ENCODE measurements at places on chromosomes 1 and 21.

- ATAC-seq = peak; percentile 64
Measured at GRCh38 chr1:211632808-211633523, 42.5 kb downstream of the NEK2 start.

DNA sequence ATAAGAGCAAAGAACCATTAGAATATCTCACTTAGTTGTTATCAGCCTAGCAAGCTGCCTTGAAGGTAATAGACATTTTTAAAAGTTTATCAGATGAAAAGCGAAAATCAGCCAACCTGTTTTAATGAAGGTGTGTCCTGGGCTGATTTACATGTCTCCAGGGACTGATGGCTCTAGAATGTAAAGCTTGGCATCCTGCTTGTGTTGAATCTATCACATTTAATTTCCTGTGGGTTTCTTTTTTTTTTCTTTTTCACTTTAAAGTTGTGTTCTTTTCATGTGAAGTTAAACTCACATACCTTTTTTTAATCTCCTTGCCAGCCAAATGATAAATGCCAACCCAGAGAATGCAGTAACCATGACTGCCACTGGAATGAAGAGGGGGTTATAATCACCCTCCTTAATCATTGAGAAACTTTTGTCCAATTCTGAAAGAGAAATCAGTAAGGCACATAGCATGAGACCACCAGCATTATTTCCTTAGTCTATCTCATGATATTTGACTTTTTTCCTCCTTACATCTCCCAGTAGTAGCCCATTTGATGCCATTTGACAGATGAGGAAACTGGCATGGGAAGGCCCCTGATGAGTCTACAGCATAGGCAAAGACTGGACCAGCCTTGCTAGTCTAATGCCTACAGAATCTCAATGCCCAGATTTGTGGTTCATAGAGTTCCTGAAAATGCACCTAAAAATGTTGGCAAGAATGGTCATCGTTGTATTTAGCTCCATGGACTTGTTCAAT is 10.0 kb downstream of the SELL start:
- no peak for ATAC-seq

- ATAC-seq = peak; percentile 87
Measured at GRCh38 chr1:42931108-42931539, 27.5 kb downstream of the SLC2A1 start.

DNA sequence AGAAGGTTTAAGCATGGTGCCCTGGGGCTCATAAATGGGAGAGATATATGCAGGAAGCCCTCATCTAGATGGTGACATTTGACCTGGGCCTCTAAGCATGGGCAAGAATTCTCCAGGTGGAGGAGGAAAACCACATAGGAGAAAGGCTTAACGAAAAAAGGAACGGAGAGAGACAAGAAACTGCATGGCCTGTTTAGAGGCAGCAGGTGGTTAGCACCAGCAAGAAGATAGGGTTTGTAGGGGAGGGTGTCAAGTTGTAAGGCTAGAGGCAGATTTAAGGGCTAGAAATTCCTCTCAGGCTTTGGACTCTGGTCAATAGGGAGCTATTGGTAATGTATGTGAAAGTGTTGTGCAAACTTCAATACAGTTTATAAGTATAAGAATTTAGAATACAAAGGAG is 8.2 kb upstream of the MAPKAPK2 start:
- no peak for ATAC-seq

DNA sequence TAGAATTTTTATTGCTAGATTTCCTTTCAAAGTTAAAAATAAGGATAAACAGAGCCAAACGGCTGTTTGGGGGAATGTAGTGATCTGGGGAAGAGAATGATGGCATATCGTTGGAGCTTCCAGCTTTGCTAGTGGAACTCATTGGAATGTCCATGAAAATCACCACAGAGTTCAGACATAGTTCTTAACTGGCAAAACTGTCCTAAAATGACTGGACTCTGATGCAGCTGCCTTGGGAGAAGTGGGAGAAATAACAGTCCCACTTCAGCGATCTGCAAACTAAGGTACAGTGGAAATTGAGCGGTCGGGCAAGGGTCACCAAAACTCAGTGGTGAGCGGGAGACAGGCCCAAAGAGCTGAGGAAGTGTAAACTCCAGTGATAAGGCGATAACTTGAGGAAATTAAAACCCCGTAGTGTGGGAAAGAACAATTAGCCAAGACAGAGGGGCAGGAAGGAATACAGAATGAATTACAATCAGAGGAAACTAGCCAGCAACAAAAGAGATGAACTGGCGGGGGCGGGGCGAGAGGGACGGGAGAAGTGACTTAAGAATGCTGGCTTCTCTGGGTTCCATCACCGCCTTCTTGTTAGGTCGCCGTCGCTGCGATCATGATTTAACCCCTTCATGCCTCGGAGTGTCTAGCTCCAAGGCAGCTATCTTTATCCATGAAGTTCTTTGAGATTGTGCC is 89.8 kb upstream of the ARHGAP29 start:
- no peak for ATAC-seq

DNA sequence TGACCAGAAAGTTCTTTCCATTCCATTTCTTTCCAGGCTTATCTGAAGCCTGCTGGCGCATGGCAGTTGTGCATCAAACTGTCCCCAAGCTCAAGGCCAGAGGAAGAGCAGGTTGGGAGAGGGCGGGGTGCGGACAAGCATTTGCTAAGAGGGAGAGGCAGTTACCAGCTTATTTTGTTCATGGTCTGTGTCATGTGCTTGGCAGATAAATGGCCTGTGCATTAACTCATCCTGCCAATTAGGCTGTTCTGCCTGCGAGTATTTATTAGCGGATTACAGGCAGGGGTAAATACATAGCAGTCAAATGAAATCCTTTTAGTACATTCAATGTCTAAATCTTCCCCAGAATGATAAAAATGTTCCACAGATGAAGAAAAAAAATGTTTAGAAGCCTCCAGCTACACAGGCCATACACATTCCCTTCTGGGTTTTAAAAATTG is 48.9 kb upstream of the B3GALNT2 start:
- ATAC-seq = peak; percentile 30

DNA sequence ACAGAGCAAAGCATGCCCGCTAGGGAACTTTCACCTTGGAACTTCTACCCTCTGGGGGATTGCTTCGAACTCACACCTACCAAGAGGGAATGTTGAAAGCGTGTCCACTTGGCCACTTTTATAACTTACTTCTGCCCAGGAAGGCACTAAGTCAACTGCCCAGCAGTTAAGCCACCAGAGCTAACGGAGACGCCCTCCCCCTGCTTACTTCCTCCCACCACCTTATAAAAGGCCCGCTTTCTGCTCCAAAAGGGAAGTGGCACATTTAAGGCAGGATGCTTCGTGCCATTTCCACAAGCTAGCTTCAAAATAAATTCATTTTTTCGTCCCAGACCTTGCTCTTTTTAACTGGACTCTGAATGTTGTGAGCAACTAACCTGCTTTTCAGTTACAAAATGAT is 3.2 kb upstream of the AK2 start:
- ATAC-seq = no peak

- ATAC-seq = no peak
Measured at GRCh38 chr1:193085263-193085662, 20.0 kb downstream of the GLRX2 start.

GRCh38 chr1:185500001-185500626 is 183.1 kb upstream of the IVNS1ABP start:
- peak; percentile 72 for ATAC-seq

DNA sequence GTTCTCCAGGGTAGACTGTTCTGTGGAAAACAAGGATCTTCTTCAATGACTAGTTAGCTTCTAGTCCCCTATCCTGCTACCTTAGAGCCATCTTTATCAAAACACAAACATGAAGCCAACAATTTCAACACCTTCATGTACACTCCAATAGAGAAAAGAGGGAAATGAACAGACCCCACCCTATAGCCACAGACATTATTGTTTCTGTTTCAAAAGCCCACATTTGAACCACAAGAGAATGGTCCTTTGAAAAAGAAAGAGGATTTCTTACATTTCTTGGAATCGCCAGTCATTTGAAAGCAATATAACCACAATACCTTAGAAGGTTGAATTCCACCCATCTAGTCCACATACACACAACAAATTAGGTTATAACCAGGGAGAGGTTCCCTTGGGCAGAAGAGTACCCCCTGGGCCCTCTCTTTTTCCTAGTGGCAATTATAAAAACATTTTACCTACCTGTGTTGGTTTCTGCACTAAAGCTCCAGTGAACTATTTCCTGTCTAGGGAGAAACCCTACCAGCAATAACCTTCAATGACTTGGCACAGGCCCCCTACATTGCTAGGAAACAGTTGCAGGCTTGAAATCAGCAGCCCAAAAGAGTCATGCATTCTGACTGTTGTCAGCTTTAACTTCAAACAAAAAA is 2.7 kb upstream of the LPGAT1 start:
- ATAC-seq = no peak

DNA sequence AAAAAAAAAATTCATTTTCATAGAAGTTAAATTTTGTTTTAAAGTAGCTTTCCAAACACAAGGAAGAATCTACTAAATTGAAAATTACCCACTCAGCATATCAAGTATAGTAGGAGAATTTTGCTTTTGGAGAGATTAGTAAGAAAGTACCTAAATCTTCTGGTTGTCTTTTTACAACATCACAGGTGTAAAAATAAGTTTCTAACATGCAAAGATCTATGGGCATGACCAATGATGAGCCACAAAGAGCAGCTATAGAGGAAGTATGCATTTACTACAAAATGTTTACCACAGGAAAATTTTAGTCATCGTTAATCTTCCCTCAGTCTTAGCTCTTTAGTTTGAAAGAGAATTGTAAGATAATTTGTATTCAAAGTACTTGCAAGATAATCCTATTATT is 28.1 kb downstream of the ANGPTL3 start:
- no peak for ATAC-seq

DNA sequence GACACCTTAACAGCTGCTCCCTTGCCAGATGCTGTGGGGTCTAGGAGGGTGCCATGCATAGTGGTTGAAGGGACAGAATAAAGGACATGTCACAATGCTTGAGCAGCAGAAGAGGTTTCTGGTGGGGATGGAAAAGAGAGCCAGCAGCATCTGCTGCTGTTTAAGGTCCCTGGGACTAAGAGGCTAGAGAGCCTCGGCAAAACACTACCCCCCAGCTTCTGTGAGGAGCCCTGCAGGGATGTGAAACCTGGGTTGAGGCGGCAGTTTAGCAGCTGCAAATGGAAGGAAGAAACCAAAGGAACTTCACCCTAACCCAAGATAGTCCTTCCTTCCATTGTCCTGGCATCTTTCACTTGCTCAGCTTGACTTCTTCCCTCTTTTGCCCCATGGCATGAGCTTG is 39.4 kb downstream of the PLXNA2 start:
- no peak for ATAC-seq

DNA sequence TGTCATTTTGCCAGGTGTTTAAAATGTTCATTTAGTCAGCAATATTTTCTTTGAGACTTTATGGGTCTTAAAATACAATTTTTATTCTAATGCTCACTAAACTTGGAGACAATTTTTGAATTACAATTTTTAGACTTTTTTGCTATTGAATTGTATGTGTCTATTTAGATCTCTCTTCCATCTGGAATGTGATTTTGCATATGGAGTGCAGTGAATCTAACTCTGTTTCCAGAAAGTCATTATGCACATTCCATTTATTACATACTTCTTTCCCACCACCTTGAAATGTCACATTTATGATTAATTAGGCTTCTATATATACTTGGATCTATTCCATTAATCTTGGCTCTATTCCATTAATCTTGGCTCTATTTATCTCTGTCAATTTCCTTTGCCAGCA is 5.6 kb upstream of the TSPEAR start:
- ATAC-seq = no peak

GRCh38 chr1:14944471-14944985 is 209.0 kb upstream of the TMEM51 start:
- ATAC-seq = no peak

DNA sequence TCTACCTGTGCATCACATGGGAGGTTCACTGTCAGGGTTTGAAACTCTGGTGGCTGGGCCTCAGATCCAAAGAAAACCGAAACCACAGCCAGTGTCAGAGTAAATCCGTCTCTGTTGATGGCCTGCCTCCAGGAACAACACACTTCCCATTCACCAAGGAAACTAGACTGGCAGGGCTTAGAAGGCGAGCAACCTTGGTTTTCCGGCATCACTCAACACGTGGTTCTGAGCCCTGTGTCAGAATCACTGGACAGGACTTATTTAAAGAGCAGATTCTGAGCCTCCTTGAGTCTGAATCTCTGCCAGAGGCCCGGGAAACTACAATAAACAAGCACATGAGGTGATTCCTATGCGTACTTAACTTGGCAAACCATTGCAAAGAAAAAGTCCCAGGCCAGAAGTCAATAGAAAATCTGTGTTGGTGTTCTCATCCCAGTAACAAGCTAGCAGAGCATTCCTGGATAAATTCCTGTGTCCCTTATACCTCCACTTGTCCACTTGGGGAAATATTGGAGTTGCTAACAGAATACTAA is 70.0 kb downstream of the KCTD3 start:
- peak; percentile 60 for ATAC-seq

GRCh38 chr1:150186789-150187559 is 37.3 kb downstream of the PLEKHO1 start:
- peak; percentile 80 for ATAC-seq

DNA sequence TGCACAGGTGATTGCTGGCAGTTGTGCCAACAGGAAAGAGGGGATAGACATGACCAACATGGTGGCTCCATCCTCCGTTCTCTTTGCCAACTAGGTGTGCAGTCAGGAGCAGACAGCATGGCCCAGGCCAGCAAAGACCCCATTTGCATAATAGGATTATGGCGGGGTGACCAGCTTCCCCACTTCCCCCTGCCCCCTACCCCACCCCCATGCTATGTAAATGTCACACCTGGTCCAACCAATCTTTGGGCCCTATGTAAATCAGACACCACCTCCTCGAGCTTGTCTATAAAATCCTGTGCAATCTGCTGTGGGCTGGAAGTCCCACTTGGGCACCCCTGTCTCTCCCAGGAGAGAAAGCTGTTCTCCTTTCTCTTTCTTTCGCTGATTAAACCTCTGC is 146.0 kb downstream of the SLC30A10 start:
- no peak for ATAC-seq

- no peak for ATAC-seq
Measured at GRCh38 chr1:150006881-150007421, 3.6 kb downstream of the OTUD7B start.

DNA sequence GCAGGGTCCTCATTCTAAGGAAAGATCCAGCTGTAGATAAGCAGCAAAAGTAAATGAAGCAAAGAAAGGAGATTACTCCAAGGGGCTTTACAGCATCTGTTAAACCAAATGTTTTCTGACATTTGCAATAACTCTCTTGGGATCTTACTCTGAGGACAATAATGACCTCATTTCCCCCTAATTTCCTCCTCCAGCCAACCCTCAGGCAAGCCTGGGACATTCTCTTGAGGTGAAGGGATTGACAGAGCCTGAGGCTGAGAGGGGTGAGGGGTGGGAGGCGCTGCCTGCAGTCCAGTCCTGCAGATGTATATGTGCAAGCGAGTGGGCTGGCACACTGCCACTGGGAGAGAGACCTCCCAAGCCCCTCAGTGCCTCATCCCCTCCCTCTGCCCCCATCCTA is 40.5 kb upstream of the NEK2 start:
- ATAC-seq = no peak

Measured in SK-N-SH treated with all-trans-retinoic acid at 6 μM for 48 hours (cell line).